ENCODE measurements at places on chromosomes 2 and 18. TPM values are rescaled to one million over a fixed set of nuclear protein-coding genes. Genes with fewer than 3 reads are reported as not detected.

The SLC1A4 gene
- total RNA-seq = 14.4 TPM

The SPRED2 gene
- total RNA-seq = 17.4 TPM

The RASGRP3 gene
- total RNA-seq = 2.5 TPM

The NCOA1 gene
- 7.5 TPM for total RNA-seq

The CHST9 gene
- under 0.01 TPM for total RNA-seq

The CRYBA2 gene
- not detected for total RNA-seq
